Stimulated activated CD4-positive, alpha-beta T cell treated with anti-CD3 and anti-CD28 coated beads, Interleukin-15, amount 100 ng/mL, for 1 hour (primary cell): ENCODE measurements at places on chromosomes 11 and 22.

DNA sequence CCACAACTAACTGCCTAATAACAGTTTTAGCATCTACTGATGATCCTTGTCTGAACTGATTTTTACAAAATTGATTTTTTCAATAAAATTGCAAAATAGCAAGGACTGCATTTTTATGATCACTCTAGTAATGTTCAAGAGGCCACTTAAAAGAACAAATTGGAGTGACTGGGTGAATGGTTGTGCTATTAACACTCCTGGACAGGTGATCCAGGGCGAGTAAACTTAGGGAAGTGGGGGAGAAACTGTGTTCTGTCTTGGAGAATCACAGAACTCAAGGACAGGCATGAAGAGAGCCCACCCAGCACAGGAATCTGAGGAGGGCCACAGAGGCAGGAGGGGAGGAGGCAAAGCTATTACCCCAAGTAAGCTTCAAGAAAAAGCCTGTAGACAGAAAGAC lies 75.8 kb downstream of the SGSM3 start:
- DNase-seq = no peak

- DNase-seq = no peak
These were observed 804 bp downstream of the APIP start for GRCh38 chr11:34915136-34916014.

DNA sequence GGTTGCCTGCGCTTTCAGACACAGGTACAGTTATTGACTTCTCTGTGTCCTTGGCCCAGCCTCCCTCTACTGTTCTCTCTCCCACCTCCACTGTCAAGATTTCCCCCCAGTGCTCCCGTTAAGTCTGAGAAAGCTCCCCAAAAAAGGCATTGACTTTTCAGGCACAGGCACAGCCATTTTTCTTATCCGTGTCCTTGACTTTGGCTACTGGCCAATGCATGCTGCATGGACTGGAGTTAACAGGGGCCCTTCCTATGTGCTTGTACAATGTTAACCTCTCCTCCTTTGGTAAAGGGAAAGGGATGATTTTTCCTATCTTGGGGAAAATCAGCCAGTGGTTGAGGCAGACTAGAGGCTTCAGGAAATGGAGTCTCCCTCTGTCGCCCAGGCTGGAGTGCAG lies 4.3 kb downstream of the APOL5 start:
- no peak for DNase-seq

GRCh38 chr22:19729507-19729906 lies 6.2 kb downstream of the GP1BB start:
- no peak for DNase-seq

DNA sequence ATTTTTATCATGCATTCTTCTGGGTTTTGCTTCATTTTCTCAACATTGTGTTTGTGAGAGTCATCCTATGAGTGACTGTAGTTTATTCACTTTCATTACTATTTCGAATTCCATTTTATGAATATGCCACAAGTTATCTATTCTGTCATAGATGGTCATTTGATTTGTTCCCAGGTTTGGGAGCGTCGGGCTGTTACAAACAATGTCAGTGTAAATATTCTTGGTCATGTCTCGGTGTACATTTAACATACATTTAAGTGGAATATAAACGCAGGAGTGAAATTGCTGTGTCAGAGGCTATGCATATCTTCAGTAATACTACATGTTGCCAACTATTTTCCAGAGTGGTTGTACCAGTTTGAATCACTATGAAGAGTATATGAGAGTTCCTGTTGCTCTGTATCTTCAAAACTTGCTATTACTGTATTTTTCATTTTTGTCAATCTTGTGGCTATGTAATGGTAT lies 2.4 kb downstream of the TRIM44 start:
- no peak for DNase-seq

- DNase-seq = no peak
These were observed 374.3 kb upstream of the MPPED2 start for GRCh38 chr11:30960387-30960992.

- DNase-seq = no peak
These were observed 141.9 kb downstream of the CSNK2A3 start for GRCh38 chr11:11211186-11211585.

GRCh38 chr11:69156235-69156639 lies 502 bp downstream of the SMIM38 start:
- no peak for DNase-seq

DNA sequence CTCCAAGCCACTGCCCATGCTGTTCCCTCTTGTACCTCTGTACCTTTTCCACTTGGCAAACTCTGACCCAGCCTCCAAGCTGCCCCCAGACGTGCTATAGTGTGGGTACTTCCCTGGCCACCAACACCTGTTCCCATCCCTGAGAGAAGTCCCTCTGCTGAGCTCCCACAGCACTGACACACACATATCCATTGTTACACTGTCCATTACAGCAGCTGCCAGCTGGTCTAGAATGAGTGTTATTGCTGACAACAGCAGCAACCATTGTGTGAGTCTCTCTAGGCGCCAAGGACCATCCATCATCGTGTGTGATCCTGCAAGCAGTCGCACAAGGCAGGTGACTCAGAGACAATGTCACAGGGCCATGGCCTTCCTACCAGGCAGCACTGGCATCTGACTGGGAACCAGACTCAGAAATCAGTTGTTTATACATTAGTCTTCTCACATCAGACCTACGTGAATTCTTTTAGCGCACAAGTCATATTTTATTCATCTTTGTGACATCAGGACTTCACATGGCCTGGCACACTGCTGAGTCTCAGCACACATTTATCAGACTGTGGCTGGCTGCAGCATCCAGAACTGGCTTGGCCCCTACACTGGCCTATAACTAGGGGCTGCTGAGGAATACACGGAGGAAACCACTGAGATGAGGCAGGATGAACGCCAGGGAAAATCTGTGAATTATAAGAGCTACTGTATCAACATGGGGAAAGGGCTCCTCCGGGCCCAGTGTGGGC lies 56.4 kb downstream of the SGSM3 start:
- DNase-seq = no peak

DNA sequence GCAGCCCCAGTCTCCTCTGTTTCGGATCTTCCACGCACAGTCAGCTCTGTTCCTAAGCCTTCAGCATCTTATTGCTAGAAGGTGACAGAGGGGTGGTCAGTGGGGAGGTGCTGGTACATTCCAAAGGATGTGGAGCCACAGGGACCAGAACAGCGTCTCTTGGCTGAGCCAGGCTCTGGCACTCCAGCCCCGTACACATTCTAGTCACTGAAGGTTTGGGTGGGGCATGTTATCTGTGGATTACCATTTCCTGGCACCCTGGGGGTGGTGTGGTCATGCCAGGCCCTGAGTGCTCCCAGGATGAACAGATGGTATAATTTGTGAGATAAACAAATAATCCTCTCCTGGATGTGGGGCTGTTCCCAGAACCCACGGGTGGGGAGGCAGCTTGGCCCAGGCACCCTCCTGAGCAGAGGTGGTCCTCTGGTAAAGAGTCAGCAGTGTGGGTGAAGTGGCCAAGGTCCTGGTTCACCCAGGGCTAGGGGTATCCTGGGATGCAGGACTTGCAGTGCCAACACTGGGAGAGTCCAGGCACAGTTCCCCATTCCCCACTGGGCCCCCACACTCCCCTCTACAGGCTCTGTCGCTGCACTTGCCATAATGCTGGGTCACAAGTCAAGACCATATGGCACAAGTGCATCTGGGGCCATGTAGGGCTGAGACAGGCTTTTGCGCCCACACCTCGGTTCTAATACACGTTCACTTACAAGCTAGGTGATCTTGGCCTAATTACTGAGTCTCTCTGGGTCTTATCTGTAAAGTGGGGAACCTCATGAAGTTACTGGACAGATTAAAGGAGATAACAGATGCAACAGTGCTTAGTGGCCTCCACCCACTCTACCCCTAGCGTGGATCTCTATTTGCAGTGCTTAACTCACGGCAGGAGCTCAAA lies 33.0 kb downstream of the DKK3 start:
- DNase-seq = no peak

- DNase-seq = no peak
These were observed 504.3 kb downstream of the FAM181B start for GRCh38 chr11:82229341-82229740.

DNA sequence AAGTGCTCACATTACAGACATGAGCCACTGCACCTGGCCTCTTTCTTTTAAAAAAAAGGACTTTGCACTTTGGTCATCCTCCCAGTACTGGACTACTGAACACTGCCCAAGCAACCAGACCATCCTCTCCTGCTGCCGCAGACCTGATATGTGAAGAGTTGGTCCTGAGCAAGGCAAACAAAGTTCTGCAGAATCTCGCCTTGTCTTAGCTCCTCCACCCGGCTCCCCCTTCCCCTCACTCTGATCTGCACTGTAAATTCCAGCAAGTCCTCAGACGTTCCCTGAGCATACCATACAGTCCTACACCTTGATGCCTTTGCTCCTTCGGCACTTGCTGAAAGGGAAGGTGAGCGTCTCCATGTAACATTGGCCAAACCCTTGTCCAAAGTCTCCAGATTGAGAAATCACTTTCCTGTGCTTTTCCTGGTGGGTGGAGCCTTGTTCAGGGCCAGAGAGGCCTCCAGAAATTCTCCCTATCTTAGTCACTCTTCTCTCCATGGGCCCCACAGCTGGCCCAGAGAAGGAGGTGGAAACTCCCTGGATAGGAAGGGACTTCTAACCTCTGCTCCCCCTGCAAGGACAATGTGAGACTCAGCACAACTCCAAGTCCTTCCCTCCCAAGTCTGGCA lies 47.0 kb upstream of the TIMP3 start:
- DNase-seq = no peak

DNA sequence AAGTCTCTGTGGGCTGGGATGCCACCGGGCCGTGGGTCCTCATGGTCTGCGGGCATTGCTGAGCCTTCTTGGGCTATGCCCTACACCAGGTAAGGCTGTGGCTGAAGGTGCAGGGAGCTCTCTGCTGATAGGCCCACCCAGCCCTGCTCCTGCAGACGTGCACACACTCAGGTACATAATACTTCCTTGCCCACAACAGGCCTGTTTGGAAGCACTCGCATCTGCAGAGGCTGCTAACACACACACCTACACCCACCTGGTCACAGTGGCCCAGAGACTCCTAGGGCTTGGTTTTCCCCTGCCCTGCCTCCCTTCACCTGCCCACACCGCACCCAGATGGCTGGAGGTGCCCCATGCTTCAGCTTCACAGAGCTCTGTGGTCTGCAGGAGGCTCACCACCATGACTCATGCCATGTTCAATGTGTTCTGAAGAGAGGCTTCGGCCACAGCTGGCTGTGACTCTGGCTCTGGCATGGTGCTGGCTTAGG lies 72.8 kb upstream of the KCNQ1OT1 start:
- no peak for DNase-seq

DNA sequence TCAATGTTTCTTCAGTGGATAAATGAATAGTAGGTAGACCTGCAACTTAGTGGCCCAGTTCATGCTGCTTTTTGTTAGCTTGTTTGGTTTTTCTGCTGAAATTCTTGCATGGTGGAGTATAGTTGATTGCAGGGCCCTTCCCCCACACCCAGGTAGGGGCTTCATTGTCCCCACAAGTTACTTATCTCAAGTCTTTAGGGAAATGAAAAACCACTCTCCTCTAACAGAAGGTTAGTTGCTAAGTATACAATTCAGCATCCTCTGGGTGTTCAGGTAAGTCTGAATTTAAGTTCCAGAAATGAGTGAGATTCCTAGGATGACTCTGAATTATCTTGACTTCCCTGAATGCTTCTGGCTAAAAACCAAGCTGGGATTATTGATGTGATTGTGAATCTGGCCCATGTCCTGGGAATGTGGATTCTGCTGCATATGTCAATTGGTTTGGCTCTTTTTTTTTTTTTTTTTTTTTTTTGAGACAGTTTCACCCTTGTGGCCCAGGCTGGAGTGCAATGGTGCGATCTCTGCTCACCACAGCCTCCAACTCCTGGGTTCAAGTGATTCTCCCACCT lies 40.3 kb downstream of the BCL2L13 start:
- DNase-seq = no peak

GRCh38 chr11:27233654-27234042 lies 129.4 kb downstream of the CCDC34 start:
- no peak for DNase-seq

DNA sequence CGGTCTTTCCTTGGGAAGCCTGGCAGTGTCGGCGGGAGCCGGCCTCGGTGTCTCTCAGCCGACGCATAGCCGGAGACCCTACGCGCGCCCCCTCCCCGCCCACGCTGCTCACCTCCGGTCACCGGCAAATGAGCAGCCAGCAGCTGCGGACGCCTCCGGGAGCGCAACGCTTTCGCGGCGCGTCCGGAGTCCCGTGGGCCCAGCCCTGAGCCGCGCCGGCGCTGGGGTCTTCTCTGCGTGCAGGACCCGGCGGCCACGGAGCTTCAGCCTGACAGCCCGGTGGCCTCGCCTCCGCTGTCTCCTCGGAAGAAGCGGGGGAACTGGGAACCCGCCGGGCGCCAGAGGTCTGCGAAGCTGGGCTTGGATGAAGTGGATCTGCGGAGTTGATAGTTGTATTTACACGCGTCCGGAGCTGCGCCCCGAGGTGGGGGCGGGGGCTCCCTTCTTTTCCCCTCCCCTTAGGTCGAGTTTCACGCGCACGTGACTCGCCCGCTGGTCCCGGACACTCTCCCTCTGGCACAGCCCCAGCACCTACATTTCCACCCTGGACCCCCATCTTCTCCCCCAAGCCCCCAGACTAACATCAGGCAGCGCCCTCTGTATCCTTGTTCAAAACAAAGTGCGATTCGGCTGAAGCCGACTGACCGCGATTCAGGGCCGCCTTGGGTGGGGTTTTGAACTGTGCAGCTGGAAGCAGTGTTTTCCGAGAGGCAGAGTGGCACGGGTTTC lies at the start of gene SLC43A1:
Gene SLC43A1 (minus strand): TSS at position 371 of the 729 bp plus-strand sequence. CDS start 1,591 bp downstream, outside the sequence.
- DNase-seq = no peak

DNA sequence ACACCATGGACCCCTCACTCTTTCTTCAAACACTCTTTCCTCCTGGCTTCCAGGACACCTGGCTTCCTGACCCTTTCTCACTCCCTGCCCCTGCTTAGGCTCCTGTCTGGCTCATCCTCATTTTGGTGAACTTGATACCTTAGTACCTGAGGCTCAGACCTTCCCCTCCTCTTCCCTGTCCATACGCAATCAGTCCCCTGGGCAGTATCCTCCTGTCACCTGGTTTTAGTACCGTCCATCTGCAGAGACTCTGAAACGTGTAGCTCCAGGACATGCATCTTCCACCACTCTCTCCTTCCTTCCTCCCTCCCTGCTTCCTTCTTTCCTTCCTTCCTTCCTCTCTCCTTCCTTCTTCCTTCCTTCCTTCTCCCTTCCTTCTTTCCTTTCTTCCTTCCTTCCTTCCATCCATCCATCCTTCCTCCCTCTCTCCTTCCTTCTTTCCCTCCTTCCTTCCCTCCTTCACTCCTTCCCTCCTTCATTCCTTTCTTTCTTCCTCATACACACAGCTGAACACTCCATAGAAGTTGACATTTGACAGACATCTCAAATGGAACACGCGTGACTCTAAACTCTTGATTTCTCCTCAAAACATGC lies 1488.6 kb downstream of the TBC1D22A start:
- DNase-seq = no peak

DNA sequence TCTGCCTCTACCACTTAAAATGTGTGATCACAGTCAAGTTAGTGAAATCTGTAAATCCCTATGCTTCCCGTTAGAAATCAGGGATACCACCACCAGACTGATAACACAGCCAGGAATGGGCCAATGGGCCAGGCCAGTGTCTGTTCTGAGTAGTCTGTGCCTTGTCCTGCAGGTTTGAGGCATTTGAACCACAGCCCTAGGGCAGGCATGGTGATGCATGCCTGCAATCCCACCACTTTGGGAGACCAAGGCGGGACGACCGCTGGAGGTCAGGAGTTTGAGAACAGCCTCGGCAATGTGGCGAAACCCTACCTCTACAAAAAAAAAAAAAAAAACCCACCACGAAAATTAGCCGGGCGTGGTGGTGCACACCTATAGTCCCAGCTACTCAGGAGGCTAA lies 12.1 kb upstream of the AHNAK start:
- no peak for DNase-seq
